ENCODE measurements at places on chromosomes 11 and 22. TPM values are rescaled to one million over a fixed set of nuclear protein-coding genes. Genes with fewer than 3 reads are reported as not detected.

GRCh38 chr11:15493921-15494620, 379.3 kb downstream of the INSC start:
- no peak for DNase-seq

Gene ARHGEF17
- 101 TPM for total RNA-seq

- no peak for DNase-seq
Measured at GRCh38 chr22:37599153-37599552, 9.5 kb upstream of the GGA1 start.

Gene UPK3A
- total RNA-seq = not detected

DNA sequence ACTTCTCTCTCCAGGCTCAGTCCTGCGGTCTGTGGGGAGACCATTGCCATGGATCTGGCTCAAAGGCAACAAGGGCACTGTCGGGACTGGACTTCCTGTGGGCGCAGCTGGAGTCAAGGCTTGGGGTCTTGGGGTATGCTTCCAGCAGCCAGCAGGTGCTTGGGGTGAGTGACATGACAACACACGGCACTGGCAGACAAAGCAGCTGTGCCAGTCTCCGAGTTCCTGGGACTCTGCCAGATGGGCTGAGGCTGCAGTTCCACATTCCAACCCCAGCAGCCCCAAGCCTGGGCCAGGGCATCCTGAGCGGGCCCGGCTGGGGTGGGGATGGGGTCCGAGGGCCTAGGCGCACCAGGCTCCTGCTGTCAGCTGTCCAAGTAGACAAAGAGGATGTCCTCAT, 12.3 kb downstream of the GUCD1 start:
- no peak for DNase-seq

Gene LYVE1
- 4.4 TPM for total RNA-seq

- DNase-seq = no peak
Measured at GRCh38 chr11:65262381-65262680, 569 bp downstream of the POLA2 start.

Gene GLB1L3
- 14.2 TPM for total RNA-seq

DNA sequence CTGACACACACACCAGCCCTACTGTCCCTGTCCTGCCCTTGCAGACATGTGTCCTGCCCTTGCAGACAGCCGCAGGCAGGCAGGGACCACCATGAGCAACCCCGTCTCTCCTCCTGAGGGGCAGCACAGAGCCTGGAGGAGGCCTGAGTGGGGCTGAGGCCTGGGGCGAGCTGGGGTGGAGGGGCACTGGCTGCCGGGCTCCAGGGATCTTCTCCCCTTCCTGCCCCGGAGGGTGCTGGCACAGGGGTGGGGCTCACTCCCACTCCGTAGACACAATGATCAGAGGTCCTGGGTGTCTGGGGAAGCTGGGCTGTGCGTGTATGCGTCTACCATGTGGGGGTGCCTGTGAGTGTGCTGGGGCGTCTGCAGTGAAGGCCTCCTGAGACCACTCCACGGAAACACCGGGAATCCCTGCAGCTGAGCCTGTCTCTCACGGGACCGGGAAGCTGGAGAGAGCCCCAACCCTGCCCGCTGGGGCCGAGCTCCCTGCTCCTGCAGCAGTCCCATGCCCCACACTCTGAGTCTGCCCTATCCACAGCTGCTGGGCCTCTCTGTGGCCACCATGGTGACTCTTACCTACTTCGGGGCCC, 588 bp downstream of the TSPAN32 start:
- DNase-seq = no peak

GRCh38 chr11:27158456-27159334, 118.1 kb downstream of the BBOX1 start:
- DNase-seq = peak; percentile 39

DNA sequence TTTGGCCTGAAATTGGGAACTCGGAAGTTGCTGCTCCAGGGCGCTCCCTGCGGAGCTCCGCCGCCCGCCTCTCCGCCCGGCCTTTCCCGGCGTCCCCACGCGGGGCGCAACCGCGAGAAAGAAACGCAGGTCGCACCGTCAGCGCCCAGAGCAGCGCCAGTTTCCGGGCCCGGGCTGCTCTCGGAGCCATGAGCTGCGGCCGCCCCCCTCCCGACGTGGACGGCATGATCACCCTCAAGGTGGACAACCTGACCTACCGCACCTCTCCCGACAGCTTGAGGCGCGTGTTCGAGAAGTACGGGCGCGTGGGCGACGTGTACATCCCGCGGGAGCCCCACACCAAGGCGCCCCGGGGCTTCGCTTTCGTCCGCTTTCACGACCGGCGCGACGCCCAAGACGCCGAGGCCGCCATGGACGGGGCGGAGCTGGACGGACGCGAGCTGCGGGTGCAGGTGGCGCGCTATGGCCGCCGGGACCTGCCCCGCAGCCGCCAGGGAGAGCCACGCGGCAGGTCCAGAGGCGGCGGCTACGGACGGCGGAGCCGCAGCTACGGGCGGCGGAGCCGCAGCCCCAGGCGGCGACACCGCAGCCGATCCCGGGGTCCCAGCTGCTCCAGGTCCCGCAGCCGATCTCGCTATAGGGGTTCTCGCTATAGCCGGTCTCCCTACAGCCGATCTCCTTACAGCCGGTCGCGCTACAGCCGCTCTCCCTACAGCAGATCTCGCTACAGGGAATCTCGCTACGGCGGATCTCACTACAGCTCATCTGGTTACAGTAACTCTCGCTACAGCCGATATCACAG, 521 bp downstream of the SRSF8 start:
- peak; percentile 83 for DNase-seq

DNA sequence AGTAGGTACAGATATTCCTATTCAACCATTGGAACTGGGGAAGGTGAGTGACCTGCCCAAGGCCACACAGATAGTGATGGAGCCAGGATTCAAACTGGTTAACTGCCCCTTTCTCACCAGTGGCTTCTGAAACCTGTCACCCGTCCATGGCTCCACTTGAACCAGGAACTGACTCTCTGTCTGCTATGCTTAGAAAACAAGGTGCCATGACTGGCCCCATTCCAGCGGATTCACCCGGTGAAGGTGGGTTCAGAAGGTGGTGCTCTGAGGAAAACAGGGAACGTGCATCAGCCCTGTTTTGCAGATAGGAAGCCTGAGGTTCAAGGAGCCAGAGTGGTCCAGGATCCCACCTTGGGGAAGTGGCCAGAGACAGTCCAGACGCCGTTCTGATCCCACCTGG, 2.6 kb upstream of the PATZ1 start:
- DNase-seq = no peak

GRCh38 chr11:83945976-83946375, 659.8 kb upstream of the CCDC90B start:
- no peak for DNase-seq

DNA sequence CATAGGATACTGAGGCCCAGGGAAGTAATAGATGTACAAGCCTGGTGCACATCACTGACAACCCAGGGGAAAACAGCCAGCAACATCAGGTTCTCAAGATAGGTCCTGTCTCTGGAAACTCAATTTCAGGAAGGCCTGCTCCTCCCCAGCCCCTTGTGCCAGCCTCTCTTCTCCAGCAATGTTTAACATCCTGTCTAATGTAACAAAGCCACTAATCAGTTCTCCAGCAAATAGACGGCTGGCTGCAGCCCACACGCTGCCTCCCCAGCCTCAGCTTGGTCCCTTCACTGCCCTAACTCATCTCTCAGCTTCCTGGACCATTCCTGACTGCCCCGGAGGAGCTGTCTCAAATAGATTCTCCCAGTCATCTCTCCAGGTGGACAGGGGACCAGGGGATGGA, 37.8 kb downstream of the RPL27A start:
- no peak for DNase-seq

DNA sequence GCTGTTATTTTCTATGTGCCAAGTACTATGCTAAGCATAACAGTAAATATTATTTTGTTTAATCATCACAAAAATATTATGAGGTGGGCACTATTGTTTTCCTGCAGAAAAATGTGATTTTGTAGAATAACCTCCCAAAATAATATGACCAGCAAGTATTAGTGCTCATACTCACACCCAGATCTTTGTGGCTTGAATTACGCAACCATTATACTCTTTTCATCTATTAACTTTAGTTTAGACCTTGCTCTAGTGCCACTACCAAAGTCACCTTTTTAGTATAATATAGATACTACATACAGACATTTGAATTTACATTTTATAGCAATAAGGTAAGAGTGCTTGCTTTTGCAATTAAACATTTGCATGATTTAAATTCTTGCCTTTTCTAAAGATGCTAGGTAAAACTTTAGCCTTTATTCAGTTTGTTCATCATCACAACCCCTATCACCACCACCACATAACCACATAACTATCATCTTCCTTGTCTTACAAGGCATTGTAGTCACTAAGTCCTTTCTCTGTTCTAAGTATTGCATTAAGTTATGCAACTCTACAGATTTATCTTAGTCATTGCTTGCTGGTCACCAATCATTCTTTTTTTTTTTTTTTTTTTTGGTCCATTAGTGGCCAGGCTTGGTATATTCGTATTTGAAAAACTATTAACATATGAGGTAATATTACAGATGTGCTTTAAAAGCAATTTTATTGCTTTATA, 68.4 kb downstream of the GAS2 start:
- no peak for DNase-seq

- no peak for DNase-seq
Measured at GRCh38 chr22:45120931-45121330, 42.8 kb upstream of the NUP50 start.

DNA sequence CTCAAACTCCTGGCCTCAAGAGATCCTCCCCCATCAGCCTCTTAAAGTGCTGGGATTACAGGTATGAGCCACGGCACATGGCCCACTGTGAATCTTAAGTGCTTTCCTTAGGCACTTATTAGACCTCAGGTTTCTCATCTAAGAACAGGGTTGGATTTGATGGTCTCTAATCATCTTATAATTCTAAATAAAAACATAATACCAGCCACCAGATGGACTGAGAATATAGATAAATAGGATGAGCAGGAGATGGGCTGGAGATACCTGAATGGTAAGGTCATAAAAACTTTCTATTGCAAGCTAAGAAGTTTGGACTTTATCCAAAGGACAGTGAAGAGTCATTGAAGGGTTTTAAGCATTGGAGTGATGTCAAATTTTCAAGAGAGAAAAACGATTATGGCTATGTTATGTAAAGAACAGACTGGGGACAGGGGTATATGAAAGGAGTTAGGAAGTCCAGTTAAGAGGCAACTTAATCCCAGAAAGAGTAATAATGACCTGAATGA, 85.2 kb downstream of the RELT start:
- no peak for DNase-seq

Gene C11orf87
- total RNA-seq = 52.2 TPM

DNA sequence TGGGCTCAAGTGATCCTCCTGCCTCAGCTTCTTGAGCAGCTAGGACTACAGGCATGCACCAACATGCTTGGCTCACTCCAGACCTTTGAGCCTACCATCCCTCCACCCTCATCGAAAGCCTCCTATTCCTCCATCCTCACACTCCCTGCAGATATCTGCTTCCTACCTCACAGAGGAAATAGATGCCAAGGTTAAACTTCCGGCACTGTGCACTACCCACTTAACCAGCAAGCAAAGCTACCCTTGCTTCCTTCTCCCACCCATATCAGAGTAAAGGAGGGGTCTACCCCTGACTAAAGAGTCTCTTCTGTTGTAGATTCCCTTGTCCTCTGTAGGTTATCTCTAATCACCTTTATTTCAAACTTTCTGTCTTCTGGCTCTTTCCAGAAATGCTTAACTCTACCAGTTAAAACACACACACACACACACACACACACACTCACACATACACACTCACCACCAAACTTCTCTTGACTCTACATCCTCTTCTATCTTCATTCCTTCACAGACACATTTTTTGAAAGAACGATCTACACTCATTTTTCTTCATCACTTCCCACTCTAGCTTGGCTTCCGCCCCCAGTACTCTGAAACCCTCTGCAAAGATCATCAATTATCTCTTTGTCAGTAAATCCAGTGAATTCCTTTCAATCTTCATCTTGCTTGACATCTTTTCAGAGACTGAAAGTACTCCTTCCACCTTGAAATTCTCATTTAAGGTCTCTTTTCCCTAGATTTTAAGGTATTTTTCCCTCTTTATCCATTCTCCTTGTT, 10.9 kb upstream of the SIK2 start:
- DNase-seq = no peak

Measured in dorsolateral prefrontal cortex (tissue), 122 donors.